ENCODE measurements at places on chromosomes 12 and 14. TPM values are rescaled to one million over a fixed set of nuclear protein-coding genes. Genes with fewer than 3 reads are reported as not detected.

FOXN3 gene
- total RNA-seq = 80.9 TPM

LBHD2 gene
- total RNA-seq = not detected

PRKD1 gene
- total RNA-seq = 34.0 TPM

TEP1 gene
- 44.7 TPM for total RNA-seq

PGF gene
- total RNA-seq = 12.4 TPM
